ENCODE measurements at places on chromosomes 5 and 9.

DNA sequence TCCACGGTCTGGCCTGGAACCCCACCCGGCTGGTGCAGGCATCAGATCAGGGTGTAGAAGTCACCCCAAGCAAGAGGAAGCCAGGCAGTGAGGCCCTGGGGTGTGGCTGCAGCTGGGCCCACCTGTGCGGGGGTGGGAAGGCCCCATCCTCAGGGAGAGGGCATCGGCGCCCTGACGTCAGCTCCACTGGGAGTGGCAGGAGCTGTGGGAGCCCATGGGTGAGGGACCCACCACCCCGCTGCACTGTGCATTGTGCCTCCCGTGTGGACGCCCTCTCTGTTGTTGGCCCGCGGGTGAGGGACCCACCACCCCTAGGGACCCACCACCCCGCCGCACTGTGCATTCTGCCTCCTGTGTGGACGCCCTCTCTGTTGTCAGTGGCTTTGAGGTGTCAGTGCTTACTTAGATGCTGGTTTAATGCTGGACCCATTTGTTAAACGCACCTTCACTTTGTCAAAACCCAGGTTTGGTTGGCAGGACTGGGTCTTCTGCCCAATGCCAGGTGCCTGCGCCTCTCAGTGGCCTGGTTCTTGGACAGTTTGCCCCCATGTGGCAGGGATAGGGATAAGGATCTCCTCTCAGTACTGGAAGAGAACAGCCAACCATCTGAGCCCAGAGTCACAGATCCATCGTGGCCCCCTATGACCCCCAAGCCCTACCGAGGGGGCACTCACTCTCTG, 6.9 kb upstream of the EXOC3 start:
- no peak for DNase-seq

- no peak for DNase-seq
These were observed 605.8 kb upstream of the PTGER4 start for GRCh38 chr5:40073927-40074326.

- DNase-seq: no peak
These were observed 106.2 kb upstream of the SARDH start for GRCh38 chr9:133844398-133844784.

DNA sequence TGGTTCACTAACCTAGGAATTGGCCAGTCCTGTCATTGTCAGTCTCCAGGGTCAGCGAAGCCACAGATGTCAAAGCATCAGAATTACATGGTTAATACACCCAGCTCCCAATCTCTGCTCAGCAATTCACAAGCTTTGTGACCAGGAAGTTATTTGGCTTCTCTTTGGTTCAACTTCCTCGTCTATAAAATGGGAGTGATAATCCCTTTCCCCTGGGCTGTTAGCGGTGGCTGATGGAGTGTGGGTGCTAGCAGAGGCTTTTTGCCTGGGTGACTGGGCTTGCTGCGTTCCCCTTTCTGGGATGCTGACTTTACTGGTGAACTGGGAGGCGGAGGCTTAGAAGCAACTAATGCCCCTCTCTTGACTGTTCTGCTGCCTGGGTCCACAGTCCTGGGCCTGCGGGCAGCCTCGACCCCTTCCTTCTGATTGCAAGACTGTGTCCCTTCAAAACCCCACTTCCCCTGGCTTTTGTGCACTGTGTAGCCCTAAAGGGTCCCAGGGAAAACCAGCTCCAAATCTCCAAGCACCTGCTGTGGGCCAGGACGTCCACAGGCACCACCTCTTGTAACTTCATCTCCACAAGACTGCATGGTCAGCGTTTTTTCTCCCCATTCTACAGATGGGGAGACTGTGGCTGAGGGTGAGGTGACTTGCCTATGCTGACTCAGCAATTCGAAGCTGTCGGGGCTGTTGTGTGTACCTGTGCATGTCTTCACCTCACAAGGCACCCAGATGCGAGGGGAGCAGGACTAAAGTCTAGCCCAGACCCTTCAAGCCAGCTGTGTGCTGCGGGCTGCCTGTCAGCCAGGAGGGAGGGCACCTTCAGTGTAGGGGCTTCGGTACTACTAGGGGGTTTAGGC, 45.2 kb upstream of the NEURL1B start:
- no peak for DNase-seq

GRCh38 chr9:121529237-121529987, 29.8 kb upstream of the GGTA1 start:
- DNase-seq: no peak

DNA sequence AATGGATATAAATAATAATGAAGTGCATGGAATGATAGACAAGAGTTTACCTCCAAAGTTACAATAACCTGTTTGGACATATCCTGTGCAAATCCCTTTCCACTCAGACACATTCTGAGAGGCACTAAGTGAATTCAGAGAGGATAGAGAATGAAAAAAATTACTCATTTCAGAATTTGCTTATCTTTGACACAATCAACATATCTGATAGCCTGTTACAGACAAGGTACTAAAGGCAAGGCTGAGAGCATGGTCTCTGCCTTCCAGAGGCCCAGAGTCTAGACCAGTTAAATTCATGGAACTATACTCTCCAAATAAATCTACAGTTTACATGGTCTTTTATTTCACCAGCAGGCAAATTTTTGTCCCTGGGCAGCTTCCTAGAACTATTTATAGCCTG, 371.8 kb upstream of the PTGER4 start:
- DNase-seq: no peak

GRCh38 chr5:53109056-53109442, 508 bp downstream of the MOCS2 start:
- no peak for DNase-seq

- DNase-seq: peak; percentile 40
These were observed 77.0 kb downstream of the IQGAP2 start for GRCh38 chr5:76479973-76480667.

DNA sequence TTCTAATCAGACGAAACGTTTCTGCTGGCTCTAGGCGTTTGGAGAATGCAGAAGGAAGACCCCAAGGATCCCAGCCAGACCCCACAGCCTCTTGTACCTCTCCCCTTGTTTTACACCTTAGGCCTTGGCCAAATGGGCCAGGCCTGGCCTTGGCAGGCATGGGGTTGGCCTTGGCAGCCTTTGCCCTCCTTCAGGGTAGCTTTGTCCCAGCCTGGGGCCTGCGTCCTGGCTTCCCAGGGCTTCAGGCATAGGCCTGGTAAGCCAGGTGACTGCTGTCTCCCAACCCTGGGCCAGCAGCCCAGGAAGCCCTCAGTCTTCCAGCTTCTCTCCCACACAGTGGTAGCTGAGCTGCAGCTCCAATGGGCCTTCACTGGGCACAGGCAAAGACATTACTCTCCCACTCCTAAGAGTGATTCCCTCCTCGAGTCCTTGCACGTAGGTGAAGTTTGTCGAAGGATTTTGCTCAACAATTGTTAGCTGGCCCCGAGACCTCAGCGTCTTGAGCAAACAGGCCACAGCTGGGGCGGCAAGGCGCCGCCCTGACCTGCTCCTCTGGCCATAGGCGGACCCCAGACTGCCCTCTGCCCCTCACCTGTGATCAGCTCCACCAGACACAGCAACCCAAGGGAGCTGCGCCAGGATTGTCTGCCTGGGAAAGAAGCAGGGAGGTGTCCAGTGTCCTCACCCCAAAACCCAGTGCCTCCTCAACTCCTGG, 1.1 kb upstream of the PITX1 start:
- no peak for DNase-seq

DNA sequence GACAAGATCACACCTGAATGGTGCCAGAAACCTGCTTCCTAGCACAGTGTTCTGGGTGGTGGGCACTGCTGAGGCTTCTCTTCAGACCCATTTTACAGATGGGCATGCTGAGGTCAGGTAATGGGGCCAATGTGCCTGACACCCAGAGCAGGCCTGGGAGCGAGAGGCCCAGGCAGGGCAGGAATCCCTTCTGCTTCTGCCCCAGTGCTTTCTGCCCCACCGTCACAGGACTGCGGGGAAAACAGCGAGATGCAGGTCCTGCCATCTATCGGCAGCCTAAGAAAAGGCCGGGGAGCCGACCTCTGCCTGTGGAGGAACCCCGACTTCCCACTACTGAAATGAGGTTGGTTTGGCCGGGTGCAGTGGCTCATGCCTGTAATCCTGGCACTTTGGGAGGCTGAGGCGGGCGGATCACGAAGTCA, 22.8 kb upstream of the RNU6ATAC start:
- DNase-seq: no peak

GRCh38 chr9:91712811-91713210, 237.2 kb downstream of the ROR2 start:
- no peak for DNase-seq

DNA sequence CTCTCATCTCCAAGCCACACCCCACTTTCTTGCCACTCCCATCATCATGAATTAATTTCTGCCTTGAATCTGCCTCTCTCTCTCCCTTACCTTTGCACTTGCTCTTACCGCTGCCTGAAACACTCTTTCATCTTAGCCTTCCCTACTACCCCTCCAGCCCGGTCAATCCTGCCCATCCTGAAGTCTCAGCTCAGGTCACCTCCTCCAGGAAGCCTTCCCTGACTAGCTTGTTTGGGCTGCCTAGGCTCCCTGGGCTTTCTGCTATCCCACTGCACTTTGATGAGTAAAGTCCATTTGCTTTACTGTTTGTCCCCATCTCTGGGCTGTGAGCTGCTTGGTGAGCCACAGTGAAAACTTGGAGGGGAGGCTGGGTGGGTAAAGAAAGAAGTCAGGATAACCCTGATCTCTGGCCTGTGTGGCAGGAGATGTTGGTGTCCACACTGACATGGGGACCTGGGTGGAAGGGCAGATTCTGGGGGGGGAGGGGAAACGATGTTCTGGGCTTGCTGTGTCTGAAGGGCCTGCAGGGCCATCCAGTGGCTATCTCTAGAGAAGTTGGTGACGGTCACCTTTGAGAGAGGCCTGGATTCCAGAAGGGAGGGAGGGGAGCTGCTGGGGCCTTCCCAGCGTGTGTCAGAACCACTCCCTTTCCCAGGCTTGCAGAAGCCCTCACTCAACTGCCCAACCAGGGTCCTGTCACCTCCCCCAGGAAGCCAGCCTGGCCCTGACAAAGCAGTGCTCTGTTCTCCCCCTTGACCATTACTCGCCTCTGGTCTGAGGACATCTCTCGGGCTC, 75.0 kb upstream of the DAB2IP start:
- no peak for DNase-seq

DNA sequence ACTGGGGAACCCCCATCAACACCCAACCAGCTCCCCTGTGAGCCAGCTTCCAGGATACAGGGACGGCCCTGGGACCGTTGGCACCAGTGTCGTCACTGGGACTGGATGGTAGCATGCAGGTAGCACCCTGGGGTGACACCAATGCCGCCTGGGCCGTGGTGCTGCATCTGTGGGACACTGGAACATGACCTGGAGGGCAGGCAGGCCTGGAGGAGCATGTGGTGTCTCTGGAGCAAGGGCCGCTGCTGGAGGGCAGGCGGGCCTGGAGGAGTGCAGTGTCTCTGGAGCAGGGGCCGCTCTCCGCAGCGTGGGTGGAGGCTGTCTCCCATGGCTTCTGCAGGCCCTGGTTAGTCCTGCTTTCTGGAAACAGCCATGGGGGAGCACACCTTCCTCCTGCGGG, 13.1 kb downstream of the LPCAT1 start:
- DNase-seq: no peak

DNA sequence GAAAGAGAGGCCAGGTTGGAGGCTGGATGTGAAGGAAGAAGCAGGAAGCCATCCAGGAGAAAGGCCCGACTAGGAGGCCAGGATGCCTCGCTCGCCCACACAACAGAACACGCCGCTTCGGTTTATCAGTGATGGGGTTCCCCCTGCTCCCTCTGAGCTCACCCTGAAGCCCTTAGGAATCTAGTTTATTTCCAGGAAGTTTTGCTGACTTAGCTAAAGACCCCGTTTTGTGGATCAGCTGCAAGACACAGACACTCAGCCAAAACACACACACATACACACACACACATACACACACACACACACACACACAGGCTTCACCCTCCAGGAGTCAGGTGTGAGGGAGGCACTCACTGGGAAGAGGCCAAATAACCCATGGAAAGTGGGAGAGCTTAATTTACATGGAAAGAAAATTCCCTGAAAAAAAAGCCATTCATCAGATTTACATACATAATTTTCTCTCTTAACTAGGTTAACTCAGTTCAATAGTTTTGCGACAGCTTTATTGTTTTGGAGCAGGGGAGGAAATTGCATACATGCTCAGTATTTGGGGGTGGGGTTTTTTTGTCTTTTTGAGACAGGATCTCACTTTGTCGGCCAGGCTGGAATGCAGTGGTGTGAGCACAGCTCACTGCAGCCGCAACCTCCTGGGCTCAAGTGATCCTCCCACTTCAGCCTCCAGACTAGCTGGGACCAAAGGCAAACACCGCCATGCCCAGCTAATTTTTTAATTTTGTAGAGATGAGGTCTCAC, 92.7 kb upstream of the HAND1 start:
- DNase-seq: no peak

DNA sequence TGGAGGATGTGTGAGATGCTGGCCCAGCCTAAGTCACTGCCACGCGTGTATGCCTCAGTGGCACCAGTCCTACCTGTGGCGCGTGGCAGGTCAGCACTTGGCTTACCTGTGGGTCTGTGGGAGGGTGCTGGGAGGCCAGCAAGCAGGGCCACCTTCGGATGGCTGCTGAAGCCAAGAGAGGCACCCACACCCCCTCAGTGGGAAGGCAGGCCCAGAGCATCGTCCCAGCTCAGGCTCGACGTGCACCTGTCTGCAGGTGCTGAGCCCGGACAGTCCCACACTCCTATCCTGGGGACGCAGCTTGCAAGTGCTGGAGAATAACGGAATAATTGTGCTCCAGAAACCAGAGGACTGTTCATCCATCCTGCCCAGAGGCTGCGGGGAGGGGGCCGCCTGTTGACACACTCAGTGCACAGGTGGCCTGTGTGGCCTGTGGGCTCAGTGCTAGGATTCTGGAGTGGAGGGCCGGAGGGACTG, 24.0 kb downstream of the NKD2 start:
- no peak for DNase-seq

GRCh38 chr5:167696558-167697314, 594.7 kb upstream of the WWC1 start:
- DNase-seq: no peak

- no peak for DNase-seq
These were observed 47.3 kb downstream of the TRIO start for GRCh38 chr5:14190194-14191164.

DNA sequence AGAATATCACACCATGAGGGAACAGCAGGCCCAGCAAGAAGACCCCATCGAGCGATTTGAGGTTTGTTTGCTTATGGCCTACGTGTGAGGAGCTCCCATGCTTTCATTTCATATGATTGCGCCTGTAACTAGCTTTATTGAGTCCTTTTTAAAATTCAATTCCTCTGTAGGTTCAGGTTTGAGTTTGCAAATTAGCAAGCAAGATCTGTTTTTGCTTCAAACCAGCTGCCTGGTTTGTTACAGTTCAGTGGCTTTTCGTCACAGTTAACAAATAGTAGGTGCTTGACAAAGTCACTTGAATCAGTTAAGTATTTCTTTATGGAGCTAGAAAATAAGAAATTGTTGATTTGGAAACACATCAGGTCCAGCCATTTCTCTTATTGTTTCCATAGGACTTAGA, 56.3 kb downstream of the GPR21 start:
- no peak for DNase-seq

- no peak for DNase-seq
These were observed 127.9 kb upstream of the PALM2AKAP2 start for GRCh38 chr9:109652112-109652511.

DNA sequence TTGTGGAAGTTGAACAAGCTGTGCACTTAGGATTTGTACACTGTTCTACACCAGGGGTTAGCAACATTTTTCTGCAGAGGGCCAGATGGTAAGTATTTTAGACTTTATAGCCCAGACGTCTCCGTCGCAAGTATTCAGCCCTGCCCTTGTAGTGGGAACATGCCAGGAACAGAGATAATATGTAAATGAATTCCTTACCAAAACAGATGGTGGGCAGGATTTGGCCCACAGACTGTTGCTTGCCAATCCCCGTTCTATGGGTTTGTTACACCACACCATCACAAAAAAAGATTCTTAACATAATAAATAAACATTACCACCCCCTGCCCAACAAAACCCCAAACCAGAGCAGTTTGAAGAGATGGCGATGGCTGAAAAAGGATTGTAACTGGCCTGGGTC, 74.3 kb downstream of the AMBP start:
- DNase-seq: no peak
